Activated CD4-positive, alpha-beta T cell treated with anti-CD3 and anti-CD28 coated beads for 24 hours (primary cell): ENCODE measurements at places on chromosomes 6 and 20.

- no peak for DNase-seq
Measured at GRCh38 chr6:125780540-125781313, 10.0 kb upstream of the NCOA7 start.

DNA sequence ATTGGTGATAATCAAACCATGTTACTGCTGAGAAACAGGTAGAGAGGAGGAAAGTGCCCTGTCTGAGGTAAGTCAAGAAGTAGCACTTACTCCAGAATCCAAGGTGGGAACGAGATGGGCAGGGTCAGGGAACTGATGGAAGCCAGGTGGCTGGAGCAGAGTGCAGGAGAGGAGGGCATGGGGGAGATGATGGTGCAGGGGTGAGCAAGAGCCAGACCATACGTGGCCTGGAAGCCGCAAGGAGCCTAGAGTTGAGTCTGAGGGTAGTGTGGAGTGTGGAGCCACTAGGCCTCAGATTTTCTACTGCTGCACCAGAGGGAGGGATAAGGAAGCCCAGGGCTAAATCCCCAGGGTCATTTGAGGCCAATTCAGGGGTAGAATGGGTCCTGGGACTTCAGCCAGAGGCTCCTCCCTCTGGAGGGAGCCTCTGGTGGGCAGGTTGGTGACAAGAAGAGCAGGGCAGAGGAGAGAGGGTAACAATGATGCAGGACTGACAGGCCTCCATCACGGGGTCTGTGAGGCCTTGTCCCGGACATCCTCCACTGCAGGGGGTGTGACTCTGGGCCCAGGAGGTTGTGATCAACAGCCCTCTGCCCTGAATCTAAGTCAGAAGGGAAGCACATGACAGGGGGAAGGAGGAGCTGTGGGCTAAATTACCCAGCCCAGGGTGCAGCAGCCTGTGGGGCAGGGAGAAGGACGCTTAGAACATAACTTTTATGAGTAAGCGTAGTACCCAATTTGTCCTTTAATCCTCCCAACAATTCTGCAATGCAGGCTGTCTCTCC lies 28.7 kb downstream of the COX4I2 start:
- no peak for DNase-seq

GRCh38 chr6:156832669-156833068 lies 55.5 kb downstream of the ARID1B start:
- no peak for DNase-seq

GRCh38 chr20:23452776-23453175 lies at the start of gene CST11:
CST11 (minus strand) TSS chr20:23452876; CDS start chr20:23452811, 65 bp downstream.
- no peak for DNase-seq

- no peak for DNase-seq
Measured at GRCh38 chr6:94323853-94324252, 904.5 kb upstream of the EPHA7 start.

DNA sequence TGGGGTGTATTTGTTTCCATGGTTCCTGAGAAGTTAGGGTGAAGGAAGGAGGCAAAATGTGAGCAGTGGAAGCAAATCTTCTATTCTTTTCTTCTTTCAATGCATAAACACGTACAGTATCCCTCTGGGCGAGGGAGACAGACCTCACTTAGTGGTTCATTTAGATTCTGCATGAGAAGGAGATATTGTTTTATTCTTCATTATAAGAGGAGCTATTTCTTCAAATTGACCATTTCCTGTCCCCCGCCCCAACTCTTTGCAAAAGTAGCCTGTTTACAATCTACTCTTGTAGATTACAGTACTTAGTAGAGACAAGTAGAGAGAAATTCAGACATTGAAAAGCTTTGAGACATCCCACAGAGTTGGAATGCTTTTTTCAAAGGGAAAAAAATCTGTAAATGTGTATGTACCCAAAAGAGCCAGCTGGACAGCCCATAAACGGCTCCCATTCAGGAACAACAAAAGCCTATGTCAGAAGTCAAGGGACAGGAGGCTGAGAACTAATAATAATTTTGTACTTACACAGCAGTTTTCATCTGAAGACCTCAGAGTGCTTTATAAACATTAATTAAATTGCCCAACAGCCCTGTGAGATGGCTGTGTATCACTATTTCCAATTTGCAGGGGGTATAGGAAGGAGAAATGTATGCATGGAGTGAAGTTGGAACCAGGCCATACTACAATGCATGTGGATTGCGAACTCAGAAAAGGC lies 23.9 kb downstream of the CD83 start:
- DNase-seq: no peak

- DNase-seq: no peak
Measured at GRCh38 chr6:16690608-16691142, 70.6 kb downstream of the ATXN1 start.

GRCh38 chr6:111761783-111762312 lies 111.4 kb downstream of the FYN start:
- no peak for DNase-seq

DNA sequence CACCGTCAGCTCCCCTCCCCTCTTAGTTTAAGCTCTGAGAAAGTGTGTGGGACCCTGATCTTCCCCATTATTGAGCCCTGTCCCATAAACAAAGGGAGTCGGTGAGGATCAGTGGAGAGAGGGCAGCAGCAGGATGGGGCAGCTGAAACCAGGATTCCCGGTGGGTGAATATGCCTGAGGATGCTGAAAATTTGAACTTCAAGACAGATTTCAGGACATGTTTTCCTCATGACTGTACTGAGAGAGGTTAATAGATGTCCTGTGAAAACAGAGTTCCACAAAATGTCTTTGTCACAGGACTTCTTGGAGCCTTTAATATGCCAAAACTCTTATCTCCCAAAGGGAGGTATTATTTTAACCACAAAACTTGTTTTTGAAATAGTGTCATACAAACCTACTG lies 53.5 kb upstream of the SLC22A16 start:
- DNase-seq: no peak

DNA sequence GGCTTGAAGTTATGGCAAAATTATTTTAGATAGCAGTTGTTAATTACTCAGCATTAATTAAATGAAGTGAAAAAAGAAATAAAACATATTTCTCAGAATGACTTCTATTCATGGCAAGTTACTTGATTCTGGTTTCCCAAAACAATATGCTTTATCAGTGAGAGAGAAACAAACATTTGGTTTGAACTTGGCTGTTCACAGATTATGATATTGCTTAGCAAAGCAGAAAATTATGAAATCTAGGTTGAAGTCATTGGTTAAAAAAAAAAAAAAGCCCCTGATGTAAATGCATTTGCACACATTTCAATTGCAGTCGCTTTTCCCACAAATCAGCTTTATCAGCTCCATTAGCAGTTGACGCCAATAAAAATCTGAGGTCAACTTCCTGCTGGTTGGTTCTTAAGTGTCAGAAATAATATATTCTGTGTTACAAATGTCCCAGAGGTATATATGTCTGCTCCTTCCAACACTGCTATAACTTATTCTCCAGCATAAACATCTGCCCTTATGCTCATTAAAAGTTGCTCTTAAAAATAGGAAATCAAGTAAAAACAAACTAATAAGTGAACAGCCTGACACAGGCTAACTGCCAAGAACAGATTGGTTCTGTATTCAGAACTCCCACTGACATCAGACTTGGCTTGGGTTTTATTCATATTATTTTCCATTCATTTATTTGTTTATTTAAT lies 275.4 kb downstream of the PHF3 start:
- DNase-seq: no peak

- no peak for DNase-seq
Measured at GRCh38 chr6:150280703-150281102, 88.1 kb upstream of the IYD start.

DNA sequence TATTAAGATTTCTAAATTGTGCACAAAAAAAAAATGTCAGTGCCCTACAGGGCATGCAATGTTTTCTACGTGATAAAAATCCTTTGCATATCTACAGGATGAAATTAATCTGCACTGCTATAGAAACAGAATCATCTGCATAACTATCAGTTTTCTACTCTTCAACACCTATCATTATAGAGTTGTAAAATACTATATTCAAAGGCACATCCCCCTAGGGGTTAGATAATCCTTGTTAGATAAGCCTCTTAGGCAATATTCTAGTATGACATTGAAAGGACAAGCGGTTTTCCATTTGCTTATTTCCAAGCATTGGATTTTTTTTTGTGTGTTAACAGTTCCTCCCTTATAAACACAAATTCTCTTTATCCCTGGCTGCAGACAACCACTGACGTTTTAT lies 98.7 kb upstream of the LAMA2 start:
- DNase-seq: no peak

DNA sequence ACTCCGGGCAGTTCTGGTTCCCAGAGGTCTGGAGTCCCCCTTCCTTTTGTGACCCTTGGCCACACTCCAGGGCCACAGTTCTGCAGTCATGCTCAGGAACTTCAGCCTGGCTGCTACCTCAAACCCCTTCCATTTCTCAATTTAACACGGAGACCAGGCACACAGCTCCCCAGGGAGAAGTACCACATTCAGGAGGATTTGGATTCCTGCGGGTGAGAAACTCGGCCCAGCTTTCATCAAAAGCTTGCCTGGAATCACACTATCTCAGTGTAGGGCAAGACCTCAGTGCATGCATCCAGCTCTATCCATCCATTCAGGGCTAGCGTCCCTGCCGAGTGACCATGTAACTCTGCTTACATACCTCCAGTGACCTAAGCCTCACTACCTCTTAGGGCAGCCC lies 16.8 kb upstream of the IP6K3 start:
- DNase-seq: no peak

DNA sequence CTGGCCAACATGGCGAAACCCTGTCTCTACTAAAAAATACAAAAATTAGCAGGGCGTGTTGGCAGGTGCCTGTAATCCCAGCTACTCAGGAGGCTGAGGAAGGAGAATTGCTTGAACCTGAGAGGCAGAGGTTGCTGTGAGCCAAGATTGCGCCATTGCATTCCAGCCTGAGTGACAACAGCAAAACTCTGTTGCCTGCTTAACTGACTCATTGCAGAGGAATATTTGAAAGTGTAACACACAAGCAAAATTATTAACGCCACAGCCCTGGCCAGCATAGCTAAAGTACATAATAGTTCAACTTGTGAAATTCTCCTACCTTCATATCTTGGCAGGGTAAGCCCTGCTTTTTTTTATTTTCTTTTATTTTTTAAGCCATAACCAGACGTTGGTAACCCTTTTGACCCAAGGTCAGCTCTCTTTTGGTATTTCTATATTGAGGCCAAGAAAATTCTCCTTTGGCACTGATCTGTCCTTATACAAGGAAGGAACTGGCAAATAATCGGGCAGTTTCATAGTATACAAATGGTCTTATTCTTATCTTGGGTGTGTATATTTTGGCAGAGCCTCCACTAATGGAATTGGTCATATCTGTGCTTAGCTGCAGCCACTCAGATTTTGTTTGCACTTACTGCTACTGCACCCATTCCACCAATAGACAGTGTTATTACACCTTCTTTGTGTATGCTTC lies 4.0 kb upstream of the ADGRF5 start:
- DNase-seq: no peak

GRCh38 chr6:1778686-1779235 lies 169.0 kb downstream of the FOXC1 start:
- no peak for DNase-seq

GRCh38 chr6:20566109-20566508 lies 31.9 kb downstream of the CDKAL1 start:
- no peak for DNase-seq

DNA sequence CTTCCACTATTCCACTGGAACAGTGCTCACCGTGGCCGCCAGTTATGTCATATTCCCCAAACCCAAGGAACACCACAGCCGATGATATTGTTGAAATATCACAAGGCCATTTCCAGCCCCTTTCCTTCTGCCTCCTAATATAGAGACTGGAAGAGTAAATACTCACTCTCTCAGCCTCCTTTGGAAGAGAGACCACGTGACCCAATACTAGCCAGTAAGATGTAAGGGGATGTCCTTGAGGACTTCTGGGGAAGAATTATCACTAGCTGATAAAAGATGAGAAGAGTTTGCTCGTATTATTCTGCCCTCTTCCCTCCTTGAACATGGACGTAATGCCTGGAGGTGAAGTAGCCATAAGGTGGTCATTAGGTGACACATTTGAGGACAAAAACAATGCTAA lies 13.5 kb downstream of the MAK start:
- DNase-seq: no peak

DNA sequence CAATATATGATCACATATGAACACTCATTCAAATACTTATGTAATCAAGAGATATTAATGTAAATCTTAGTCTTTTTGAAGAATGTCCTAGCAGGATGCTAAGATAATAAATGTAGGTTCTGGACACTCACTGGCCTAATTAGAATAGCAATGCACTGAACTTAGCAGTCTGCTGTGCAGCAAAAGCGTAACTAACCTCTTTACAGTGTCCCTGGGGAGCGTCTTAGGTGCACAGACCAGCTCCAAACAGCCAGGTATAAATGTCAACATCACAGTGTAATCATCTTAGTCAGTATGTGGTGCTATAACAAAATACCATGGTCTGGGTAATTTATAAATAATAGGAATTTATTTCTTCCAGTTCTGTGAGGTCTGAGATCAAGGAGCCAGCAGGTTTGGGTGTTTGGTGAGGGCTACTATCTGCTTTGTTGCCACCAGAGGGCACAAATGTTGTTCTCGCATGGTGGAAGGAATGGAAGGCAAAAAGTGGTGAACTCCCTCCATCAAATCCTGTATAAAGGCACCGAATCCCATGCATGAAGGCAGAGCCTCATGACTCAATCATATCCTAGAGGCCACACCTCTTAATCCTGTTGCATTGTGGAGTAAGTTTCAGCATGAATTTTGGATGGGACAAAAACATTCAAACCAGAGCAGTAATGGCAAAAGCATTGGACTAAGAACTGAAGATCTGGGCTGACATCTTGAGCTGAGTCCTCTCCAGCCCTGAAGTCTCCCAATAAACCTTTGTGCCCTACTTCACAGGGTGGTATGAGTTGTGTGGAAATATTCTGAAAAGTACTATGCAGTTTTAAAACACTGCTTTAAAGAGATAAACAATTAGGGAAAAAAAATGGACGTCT lies 41.8 kb upstream of the FOXO3 start:
- DNase-seq: no peak
